ENCODE measurements at places on chromosomes 3 and 15.

GRCh38 chr3:64718976-64719375, 31.2 kb upstream of the ADAMTS9 start:
- DNase-seq = no peak

DNA sequence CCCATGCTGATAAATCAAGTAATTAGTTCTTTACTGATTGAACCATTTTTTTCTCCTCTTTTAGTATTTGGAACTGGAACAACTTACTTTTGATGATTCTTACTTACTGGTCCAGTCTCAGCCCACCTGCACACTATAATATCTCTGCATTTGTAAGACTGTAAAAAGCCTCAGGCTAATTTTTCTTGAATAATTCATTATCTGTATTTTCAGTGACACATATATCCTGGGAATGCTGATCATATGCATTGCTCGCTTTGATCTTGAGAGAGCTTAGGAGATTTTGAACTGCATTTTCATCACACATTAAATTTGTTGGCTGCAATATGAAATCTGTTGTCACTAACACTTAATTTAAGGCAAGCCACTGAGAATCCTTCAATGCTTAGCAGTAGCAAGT, 760.6 kb downstream of the EDEM1 start:
- no peak for DNase-seq

DNA sequence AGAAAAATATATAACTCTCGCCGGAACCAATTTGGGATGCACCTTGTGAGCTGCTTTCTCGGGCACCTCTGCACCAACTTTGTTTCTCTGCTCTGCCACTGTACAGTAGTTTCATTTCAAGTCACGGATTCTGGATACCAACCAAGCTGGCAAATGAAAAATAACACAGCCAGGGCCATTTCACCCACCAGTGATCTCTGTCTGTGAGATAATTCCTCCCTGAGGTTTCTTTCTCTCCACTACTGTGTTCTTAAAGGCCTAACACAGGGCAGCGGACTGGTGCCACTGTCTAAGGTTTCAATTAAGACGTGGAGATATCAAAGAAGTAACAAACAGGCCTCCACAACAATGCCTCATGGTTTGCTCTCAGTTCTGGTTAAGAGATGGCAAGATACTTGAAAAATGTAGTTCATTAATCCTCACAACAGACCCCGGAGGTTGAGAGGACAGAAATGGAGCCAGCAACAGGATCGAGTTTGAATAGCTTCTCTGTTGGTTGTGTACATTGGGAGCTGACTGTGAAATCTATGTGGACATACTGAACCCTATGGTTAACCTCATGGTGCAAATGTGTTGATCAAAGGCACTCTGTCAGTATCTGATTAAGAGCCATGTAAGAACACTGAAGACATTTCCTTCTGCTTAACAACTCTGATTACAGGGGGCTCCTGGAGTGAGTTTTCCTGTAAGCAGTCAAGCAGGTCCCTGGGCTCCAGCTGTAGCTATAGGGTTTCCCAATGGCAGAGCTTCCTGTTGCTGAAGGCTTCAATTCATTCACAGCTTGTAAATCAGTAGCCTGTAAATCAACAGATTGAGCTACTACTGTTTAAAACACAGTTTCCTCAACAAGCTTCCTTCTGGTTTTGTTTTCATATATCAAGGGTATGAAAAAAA, 470.5 kb downstream of the EPHA3 start:
- DNase-seq = no peak

GRCh38 chr3:185560676-185561075, 8.3 kb upstream of the LIPH start:
- DNase-seq = no peak

GRCh38 chr3:21274079-21274571, 476.9 kb downstream of the ZNF385D start:
- DNase-seq = no peak

DNA sequence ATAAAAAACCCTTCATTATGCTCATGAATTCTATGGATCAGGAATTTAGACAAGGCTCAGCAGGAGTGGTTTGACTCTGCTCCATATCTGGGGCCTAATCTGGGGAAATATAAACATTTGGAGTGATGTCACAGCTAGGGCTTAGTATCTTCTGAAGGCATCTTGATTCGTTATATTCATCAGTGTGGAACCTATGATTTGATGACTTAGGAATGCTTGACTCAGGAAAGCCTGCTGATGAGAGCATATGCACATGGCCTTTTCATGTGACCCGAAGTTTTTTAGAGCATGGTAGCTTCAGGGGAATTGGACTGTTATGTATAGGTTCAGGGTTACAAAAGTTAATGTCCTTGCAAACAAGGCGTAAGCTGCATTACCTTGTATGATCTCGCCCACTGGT, 184.9 kb upstream of the LRRC3B start:
- DNase-seq = no peak

- DNase-seq = no peak
Measured at GRCh38 chr15:67472957-67473356, 48.0 kb upstream of the C15orf61 start.

DNA sequence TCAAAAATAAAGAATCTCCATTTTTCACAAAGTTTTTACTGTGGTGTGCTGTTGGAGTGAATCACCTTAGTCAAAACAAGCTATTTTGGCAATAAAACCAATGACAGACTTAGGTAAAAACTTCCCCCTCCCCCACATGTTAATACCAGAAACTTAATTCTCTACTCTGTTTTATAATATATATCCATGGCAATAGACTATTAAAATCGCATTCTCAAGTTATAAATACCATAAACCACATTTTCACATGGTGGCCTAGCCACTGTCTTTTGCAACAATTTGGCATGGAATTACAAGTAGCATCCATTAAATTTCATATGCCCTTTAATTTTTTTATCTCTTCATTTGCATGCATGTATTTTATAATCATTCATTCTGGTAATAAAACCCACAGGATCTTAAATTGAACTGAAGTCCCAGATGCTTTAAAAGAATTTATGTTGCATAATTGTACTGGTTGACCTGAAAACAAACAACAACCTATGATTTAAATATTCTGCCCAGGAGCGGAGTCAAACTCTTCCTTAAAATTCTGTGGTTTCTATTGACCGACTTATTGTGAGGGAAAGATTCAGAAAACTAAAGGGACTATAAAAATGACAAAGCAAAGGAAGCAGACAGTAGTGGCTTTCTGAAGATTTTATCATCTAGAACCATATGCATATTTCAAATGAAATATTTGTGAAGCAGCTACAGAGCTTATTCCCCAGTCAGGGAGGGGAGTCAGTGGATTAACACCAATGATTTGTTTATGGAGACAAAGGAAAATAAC, 229.0 kb upstream of the TBL1XR1 start:
- no peak for DNase-seq

DNA sequence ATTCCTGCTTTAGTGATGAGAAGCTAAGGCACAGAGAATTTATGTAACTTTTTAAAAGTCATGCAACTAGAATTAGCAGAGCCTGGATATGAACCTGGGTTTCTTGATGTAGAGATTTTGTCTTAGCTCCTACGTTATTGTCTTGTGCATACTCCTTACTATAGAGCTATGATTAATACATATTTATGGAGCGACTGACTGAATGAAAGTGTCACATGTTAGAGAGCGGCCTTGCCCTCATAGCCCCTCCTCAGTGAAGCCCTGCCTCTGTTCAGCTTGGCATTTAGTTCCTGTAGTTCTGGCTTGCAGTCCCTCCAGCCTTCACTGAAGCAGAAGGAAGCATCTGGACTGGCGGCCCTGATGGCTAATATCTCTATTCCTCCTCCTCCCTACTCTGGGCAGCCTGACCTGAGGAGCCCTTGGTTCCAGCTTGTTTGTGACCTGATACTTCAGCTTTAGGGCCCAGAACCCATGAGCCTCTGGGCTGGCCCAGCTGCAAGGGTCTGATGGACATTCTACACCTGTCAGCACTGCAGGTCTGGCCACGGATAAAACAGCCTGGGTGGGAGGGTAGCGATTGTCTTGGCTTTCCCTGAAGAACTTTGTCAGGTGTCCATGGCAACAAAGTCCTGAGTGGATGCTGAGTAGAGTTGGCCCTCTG, 13.4 kb upstream of the AGBL1 start:
- DNase-seq = no peak

- no peak for DNase-seq
Measured at GRCh38 chr15:34737477-34737876, 17.3 kb downstream of the GJD2 start.

DNA sequence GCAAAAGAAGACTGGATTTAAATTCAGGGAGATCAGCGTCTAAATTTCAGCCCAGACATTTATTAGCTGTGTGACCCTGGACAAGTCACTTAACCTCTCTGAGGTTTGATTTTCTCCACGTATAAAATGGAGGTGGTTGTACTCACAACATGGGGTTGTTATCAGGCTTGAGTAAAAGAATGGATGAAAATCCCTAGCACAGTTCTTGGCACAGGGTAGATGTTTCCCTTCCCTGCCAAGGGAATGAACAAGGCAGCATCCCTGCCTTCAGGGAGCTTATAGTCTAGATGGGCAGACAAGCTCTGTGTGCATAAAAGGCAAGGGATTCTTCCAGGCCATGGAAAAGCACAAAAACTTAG, 50.2 kb upstream of the MRPS22 start:
- no peak for DNase-seq

DNA sequence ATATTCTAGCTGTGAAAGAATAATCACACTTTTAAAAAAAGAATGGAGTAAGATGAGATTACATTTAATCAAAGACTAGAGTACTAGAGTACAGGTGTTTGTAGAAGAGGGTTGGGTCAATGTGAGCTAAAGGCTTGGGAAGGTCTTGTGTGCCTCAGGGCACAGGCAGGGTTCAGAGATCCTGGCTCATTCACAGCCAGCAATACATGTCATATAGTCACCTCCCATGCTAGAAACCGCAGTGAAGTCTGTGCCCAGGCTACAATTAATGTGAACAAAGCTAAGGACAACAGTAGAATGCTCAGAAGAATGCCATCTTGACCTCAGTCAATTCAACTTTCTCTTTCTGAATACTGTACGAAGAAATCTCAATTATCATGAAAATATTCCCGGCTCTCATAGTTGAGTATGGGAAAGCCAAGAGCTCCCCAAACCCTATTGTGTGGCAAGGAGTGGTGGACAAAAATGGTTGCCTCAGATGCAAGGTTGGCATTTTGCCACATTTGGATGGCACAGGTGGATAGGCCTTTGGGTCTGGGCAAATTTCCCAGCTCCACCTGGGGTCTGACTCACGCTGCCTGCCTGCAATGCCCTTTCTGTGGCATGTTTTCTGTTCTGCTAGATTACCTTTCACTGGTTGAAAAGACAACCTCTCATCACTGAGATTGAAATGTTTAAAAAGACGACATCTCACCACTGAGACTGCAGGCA, 70.2 kb downstream of the NMD3 start:
- no peak for DNase-seq

DNA sequence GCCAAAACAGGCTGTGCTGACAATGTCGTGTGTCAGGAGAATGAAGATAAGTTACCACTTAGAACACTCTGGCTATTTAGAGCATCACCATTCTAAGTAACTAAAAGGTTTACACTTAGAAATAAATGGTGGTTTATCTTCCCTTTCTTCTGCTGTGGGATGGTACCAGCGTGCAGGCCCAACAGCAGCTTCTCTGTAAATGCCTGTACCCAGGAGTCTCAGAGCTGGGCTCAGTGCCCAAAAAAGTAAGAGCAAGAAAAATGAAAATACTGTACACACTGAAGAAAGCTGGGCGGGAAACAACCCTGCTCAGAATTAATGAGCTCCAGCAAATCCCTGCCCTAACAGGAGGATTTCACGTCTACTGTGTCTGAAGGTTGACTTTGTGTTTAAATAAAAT, 206.5 kb downstream of the MFSD1 start:
- no peak for DNase-seq

GRCh38 chr3:40170395-40170794, 139.1 kb upstream of the EIF1B start:
- DNase-seq = no peak

DNA sequence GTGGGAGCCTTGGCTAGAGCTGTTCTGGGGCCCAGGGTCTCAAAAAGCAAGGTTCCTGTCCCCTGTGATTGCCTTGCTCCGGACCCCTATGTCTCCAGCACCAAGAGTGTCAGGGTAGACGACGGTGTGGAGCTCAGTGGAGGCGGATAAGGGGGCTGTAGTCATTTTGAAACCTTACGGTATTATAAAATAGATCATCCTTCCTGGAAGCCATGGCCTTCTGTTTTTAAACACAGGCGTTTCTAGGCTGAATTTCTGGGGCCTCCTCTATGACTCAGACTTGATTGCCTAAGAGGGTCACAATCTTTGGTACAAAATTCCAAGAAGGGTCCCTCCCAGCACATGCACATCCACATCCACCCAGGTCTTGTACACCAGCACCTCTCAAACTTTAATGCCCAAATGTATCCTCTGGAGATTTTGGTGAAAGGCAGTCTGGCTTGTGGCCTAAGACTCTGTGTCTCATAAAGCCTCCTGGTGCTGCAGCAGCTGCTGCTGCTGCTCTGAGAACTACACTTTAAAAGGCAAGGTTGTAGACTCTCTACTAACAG, 70.5 kb upstream of the XCR1 start:
- no peak for DNase-seq

- DNase-seq = no peak
Measured at GRCh38 chr3:133112666-133113065, 74.5 kb downstream of the TMEM108 start.

- no peak for DNase-seq
Measured at GRCh38 chr3:9193211-9193610, 56.2 kb downstream of the SRGAP3 start.

GRCh38 chr15:58491499-58492202, 59.9 kb downstream of the LIPC start:
- no peak for DNase-seq

DNA sequence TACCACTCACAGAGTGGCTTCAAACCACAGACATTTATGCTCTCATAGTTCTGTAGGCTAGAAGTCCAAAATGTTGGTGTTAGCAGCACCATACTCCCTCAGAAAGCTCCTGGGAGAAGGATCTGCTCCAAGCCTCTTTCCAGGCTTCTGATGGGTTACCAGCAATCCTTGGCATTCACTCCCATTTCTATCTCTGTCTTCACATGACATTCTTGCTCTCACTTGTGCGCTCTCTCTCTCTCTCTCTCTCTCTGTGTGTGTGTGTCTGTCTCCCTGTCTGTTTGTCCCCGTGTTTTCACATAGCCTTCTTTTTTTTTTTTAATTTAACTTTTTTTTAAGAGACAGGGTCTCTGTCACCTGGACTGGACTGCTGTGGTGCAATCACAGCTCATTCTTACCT, 26.3 kb downstream of the CDAN1 start:
- no peak for DNase-seq

- no peak for DNase-seq
Measured at GRCh38 chr3:12832350-12833221, 8.8 kb downstream of the RPL32 start.

All from stimulated activated CD8-positive, alpha-beta memory T cell treated with anti-CD3 and anti-CD28 coated beads, Interleukin-12 subunit alpha, Interleukin-12 subunit beta, amount 100 ng/mL, for 1 hour (primary cell).